ENCODE measurements at places on chromosomes 13 and 19.

DNA sequence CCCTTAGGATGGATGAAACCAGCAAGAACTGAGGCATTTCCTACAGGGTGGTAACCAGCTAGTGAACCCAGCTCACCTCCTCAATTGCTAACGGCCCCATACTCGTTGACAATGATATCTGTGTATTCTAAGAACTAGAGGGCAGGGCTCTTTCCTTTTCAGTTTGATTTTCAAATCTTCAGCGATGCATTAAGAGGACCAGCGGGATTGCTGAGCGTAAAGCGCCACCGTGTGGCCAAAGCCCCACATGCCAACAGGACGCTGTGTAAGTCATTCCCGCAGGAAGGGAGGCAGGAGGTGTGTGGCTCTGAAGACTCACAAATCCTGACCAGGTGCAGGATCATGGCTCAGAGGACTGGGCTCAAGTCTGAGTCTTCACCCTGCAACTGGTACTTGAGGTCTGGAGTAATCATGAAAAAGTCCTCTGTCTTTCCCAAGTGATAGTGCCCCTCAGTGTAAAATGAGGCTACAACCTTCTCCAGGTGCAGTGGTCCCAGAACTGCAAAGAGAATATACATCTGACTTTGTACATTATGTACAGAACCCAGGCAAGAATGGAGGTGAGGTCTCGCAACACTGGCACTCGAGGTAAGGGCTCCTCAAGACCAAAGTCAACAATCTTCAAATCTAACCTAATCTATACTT is 40.9 kb downstream of the C13orf42 start:
- DNase-seq = peak; percentile 52

- DNase-seq = no peak
Measured at GRCh38 chr13:111644750-111645149, 324.3 kb downstream of the TEX29 start.

DNA sequence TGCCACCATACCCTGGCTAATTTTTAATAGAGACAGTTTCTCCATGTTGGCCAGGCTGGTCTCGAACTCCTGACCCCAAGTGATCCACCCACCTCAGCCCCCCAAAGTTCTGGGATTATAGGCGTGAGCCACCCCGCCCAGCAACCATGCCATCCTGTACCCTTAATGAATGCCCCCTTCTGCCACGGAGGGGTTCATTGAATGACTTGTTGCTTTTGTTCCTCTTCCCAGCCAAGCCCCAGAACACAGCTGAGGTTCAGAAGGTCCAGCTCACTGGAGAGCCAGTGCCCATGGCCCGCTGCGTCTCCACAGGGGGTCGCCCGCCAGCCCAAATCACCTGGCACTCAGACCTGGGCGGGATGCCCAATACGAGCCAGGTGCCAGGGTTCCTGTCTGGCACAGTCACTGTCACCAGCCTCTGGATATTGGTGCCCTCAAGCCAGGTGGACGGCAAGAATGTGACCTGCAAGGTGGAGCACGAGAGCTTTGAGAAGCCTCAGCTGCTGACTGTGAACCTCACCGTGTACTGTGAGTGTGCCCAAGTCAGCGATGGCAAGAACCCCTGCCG is 6.0 kb downstream of the PVR start:
- no peak for DNase-seq

DNA sequence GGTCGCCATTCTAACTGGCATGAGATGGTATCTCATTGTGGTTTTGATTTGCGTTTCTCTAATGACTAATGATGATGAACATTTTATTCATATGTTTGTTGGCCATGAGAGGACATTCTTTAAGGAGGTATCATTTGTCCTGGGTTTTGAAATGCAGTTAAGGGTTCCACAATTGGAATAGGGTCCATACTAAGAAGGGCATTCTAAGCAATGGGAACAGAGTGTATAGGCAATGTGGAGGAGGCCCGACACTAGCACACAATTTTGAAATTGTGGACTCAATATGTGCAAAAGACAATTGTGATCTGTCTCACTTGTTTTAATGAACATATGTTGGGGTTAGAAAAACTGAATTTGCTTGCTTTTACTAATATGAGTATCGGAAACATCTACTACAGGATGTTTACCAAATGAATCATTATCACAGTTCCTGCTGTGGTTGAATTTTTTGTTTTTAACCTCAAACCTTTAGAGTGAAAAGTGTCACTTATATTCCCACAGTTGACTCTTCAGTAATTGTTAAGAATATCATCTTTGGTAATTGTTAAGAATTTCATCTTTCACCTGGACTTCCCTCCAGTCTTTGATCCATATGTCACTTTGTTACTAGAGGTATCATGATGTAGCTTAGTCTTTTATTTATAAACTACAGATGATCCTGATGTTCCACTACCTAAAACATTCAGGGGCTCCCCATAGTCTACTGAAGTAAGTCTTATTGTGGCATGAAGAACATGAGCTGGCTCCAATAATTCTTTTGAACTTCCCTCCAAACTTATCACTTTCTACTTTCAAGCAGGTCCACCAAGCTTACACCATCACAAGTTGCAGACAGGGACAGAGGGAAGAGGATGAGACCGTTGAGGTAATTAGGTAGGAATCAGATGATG is 109.7 kb upstream of the KLF12 start:
- DNase-seq = no peak

- no peak for DNase-seq
Measured at GRCh38 chr13:103250071-103250470, 183.9 kb upstream of the SLC10A2 start.

GRCh38 chr19:21947775-21948174 is 63.0 kb downstream of the ZNF208 start:
- no peak for DNase-seq

DNA sequence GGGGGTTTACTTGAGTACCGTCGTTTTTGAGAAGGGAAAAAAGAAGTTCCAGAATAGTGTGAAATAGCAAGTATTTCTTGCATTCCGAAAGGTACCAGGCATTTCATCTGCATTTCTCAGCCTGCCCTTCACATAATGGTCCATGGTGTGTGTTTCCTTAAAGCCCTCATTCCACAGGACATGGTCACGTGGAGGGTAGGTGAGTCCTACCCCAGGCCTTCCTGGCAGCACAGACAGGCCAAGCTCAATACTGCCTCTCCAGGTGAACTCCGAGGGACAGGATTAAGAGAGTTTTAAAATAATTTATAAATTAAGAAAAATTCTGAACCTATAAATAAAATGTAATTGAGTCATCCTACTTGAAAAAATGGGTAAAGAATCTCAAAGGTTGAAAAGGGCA is 64.7 kb downstream of the TNFRSF19 start:
- DNase-seq = no peak

GRCh38 chr19:47438793-47439220 is 19.5 kb upstream of the MEIS3 start:
- DNase-seq = no peak

GRCh38 chr19:435707-436412 is 25.0 kb downstream of the SHC2 start:
- no peak for DNase-seq

GRCh38 chr19:49880162-49880869 is 2.8 kb downstream of the TBC1D17 start:
- no peak for DNase-seq

DNA sequence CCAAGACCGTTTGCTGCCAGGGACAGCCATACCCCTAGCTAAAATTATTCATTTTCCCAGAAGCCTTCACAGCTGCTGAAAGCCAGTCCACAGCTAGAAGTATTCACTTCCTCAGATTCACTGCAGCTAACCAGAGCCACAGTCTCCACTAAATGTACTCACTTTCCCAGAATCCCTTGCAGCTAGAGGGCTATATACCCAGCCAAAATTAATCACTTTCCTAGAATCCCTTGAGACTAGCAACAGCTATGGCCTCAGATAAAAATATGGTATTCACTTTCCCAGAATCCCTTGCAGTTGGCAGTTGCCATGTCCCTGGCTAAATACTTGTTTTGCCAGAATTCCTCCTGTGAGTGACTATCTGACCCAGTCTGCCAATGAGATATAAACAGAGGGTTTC is 13.8 kb upstream of the MEIS3 start:
- no peak for DNase-seq

DNA sequence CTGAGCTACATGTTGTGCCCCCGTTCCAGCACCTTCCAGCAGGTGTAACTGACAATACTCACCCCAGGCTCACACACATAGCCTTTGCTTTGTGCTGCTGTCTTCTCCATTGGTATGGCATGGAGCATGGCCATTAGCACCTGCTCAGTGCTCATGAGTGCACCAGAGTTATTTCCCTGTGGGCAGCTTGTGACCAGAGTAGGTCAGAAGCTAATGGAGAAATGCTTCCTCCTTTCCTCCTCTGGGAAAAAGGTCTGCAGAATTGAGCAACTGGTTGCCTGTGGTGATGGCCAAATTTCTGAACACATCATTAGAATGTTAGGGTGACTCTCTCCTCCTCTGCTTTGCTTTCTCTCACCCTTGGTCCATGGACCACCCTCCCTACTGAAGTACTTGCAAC is 344.5 kb upstream of the TMTC4 start:
- no peak for DNase-seq

GRCh38 chr19:49421039-49421877 is 2.0 kb downstream of the PTH2 start:
- no peak for DNase-seq

- DNase-seq = no peak
Measured at GRCh38 chr13:110593430-110594130, 21.8 kb upstream of the NAXD start.

DNA sequence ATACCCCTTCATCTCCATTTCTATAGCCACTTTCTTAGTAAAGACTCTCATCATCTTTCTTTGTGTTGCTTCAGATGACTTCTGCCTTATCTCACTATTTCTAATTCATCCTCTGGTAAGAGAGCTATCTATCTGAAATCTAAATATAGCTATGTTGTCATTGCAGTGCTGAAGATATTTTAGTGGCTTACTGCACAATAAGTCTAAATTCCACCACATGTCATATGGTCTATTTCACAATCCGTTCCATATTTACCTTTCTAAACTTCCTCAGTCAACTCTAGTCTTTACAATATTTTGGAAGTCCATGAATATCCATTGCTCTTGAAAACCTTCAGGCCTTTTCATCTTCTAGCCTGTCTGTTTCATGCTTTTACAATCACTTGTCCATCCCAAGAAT is 465.1 kb upstream of the SLC10A2 start:
- DNase-seq = no peak

DNA sequence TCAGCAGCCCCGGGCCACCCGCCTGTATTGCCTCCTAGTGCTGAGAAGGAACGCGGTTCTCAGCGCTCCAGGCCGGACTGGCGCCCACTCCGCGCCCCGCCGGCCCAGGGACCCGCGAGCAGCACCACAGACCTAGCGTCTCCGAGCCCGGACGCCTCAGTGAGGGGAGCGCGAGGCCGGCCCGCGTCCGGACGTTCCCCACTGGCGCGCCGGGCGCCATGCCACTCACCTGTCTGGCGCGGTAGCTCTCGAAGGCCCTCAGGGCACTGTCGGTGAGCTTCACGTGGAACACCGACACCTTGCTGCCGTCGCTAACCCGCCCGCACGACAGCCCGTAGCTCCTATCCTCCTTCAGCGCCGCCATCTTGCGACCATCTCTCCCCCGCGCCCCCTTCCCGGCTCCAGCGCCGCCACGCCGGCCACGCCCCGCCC is at the start of gene ELL:
TSS of gene ELL (minus strand) at position 379 of the 432 bp plus-strand sequence. CDS start at position 364, 15 bp downstream.
- no peak for DNase-seq

DNA sequence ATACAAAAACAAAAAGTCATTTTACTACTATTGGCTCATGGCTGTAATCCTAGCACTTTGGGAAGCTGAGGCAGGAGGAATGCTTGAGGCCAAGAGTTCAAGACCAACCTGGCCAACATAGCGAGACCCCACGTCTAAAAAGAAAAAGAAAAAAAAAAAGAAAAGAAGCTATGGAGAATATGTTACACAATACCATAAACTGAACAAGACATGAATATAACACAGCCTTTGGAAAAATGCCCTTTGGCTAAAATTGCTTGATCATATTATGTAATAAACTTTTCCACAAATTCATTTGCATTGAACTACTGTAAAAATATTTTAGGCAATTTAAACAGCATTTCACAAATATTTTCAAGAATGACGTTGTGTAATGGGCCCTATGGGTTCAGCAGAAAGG is 3.7 kb upstream of the ZNF415 start:
- DNase-seq = no peak

DNA sequence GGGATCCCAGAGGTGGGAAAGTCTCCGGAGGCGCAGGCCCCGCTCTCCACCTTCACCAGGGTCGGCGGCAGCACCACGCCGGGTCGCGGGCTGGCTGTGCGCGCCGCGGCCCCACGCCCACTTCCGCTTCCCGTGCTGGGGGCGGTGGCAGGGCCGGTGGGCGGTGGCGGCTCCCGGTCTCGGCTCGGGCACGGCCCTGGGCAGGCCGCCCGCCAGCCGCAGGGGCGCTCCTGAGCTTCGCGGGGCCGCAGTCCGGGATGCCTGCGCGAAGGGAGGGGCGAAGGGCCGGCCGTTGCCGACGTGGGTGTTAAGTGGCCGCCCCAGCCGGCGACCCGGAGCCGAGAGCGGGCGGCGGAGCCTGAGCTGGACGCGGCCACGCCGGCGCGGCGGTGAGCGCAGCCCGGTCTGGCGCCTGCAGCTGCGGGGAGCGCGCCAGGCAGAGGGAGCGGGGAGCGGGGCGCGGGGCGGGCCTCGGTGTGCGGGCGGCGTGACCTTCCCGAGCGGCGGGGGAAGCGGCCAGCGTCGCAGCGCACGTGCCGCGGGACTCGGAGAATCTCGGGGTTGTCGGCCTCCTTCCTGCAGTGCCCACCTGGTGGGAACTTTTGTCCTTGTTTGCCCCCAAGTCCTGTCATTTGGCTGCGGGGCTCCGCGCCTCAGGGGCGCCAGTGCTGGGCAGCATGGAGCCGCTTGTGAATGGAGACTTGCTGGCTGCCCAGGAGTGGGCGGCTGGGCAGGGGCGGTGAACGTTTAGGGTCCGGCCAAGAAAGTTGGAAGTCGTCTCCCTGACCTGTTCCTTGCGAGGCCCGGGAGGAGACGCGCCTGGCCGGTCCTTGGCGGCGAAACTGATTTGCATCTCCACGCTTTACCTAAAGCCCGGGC is at the start of gene SLC25A15:
TSS of gene SLC25A15 (plus strand) at position 337 of the 879 bp plus-strand sequence. CDS start 3,616 bp downstream, outside the sequence.
- peak; percentile 74 for DNase-seq

GRCh38 chr19:46880431-46880830 is 19.6 kb downstream of the ARHGAP35 start:
- DNase-seq = no peak

- no peak for DNase-seq
Measured at GRCh38 chr19:48565090-48565489, 13.1 kb downstream of the SULT2B1 start.

DNA sequence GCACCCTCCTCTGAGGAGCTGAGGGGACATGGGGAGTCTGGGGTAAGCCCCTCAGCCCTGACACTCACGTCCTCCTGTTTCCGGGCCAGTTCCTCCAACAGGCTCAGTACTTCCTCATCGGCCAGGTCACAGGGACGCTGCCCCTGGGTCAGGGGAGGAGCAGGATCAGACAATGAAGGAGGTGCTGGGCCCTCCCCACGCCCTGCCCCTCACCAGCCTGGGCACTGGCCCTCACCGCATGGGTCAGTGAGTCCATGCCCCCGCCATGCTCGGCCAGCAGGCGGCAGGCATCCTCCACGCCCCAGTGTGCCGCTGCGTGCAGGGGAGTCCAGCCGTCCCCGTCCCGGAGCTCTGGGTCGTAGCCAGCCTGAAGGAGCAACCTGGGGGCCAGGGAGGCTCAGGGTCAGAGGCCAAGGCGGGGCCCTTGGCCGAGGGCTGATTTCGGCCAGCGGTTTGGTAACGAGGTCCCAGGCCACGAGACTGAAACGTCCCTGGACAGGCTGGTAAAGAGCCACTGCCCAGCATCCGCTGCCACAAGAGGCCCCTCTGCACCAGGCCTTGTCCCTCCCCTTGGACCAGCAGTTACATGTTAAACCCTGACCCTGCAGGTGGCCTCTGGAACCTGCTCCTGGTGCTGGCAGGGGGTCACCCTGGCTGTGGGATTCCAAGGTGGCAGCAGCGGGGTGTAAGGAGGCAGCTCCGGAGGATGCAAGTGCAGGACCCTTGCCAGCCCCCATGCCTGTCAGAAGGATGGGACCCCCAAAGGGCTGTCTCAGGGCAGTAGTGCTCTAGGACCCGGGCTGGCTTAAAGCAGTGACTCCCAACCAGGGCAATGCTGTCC is 18.5 kb downstream of the PPP1R12C start:
- no peak for DNase-seq

Measured in stimulated activated CD8-positive, alpha-beta memory T cell treated with anti-CD3 and anti-CD28 coated beads, Interleukin-12 subunit alpha, Interleukin-12 subunit beta, amount 100 ng/mL, for 4 hours (primary cell).